ENCODE measurements at places on chromosomes 6 and 20. TPM values are rescaled to one million over a fixed set of nuclear protein-coding genes. Genes with fewer than 3 reads are reported as not detected.

The CLDN20 gene
- not detected for total RNA-seq

The PDE10A gene
- total RNA-seq: 233 TPM

The MAP3K4 gene
- total RNA-seq: 12.7 TPM

The IRF4 gene
- 1.0 TPM for total RNA-seq

GRCh38 chr20:58227391-58228102, 906 bp downstream of the ANKRD60 start:
- no peak for DNase-seq

DNA sequence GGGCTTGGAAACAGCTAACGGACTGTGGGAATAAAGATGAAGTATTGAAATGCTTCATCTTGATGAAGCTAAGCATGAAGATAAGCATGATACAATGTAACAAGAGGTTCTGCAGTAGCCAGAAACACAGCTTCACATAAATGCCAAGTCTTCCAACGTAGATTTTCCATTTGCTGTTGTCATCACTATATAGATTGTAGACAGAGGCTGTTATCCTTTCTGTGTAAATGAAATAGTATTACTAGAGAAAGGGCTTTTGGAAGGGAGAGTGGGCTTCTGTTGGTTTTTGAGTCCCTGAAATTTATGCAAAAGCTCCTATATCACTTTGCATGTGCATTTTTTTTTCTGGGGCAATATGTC, 649.0 kb downstream of the RNF144B start:
- DNase-seq: no peak

DNA sequence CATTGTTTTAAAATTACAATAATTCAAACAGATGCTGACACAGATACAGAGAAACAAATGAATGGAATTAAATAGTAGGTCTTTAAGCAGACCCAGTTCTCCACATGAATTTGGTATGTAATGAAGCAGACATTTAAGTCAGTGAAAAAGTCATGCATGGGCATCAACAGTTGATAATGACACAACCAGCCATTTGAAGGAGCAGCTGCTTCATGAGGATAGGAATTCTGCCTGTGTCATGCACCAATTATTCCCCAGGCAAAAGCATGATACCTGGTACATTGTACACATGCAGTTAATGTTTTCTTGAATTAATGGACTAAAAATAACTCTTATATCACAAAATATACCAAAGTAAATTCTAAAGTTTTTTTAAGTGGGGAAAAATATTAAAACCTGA, 11.2 kb upstream of the HEY2 start:
- no peak for DNase-seq

DNA sequence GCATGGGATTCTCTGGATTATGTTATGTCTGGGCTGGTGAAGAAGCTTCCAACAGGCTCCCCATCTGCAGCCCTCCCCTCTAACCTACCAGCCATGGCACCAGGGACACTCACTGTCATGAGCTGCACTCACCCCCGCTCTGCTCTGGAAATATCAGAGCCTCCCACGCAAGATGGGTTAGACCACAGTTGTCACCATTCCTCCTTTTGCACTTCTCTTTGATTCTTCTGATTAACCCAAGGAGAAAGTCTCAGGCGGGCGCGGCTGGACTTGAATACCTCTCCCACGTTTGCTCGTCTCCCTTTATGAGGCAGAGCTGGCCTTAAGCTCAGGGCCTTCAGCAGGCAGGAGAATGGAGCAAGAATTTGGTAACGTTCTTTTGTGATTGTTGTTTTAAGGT, 128.1 kb downstream of the CEBPB start:
- DNase-seq: no peak

- DNase-seq: no peak
Observed at GRCh38 chr6:106688177-106688951, 59.0 kb downstream of the QRSL1 start.

- DNase-seq: no peak
Observed at GRCh38 chr20:53930651-53931504, 139.5 kb downstream of the BCAS1 start.

GRCh38 chr6:35296931-35297600, 552 bp upstream of the DEF6 start:
- DNase-seq: no peak

DNA sequence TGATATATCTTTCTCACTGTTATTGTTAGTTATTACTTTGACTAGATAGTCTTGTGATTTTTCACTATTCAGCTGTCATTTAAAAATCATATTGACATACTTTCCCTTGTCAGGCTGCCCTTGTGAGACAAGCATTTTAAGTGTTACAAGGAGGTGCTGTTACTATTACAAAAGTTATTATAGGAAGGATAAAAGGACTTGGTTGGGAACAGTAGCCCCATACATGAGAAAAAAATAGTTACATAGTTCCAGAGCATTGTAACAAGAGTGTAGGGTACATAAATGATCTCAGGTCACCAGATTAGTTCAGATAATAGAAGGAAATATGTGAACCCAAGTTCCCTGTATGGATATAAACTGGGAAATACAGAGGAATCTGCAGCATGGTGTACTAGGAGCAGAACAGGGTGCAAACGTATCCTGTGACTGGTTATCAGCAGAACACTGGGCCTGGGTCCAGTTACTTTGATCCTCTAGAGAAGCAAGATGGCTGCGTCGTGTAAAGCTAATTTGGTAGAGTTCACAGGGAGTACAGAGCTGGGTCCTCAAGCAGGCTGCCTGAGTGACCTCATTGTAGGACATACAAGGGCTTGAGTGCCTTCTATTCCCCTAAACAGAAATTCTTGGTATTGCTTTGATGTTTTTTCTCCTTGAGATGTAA, 38.5 kb upstream of the HDDC2 start:
- DNase-seq: no peak

Measured in NCI-H460 (cell line).